ENCODE measurements at places on chromosomes 13 and 19.

DNA sequence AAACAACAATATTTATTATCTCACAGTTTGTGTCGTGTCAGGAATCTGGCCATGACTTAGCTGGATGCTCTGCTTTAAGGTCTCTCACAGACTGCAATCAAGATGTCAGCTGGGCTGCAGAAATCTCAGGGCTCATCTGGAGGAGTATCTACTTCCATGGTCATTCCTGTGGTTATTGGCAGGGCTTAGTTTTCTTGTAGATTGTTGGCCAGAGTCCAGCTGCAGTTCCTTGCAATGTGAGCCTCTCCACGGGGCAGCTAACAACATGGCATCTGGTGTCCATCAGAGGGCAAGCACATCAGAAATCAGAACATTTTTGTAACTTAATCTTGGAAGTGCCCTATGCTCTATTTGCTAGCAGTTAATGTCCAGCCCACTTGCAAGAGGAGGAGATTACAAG, 45.7 kb upstream of the TDRD3 start:
- DNase-seq, result no peak

DNA sequence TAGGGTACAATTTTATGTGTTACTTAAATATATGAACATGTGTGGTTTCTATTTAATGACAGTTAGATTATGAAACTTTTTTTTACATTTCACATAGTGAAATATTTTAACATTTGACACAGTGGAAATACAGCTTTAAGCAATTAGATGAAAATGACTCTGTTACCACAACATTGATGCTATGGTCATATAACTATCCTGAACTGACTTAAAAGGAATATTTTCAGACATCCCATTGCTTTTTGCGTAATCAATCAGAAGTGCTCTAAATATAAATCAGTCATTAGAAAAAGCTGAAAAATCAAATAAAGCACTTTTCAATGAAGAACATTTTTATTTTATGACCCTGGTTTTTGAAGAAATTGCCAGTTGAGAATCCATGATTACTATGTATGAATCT, 80.3 kb downstream of the UFM1 start:
- no peak for DNase-seq

DNA sequence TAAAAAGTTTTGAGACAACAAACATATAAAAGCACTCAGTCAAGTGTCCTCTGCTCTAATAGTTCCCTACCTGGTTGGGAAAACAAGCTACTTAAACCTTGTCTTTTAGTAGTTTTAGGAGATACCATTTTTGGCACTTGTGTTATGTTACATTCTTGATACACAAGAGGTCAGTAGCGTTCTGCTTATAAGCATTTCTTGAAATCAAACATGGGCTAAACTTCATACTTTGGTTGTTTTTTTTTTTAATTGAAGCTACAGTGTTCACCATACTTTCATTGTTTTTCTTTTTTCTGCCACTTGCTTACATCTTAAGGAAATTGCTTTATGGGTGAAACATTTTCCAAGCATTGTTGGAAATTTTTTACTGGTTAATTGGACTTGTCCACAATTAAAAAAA, 12.9 kb downstream of the NHLRC3 start:
- DNase-seq, result no peak

DNA sequence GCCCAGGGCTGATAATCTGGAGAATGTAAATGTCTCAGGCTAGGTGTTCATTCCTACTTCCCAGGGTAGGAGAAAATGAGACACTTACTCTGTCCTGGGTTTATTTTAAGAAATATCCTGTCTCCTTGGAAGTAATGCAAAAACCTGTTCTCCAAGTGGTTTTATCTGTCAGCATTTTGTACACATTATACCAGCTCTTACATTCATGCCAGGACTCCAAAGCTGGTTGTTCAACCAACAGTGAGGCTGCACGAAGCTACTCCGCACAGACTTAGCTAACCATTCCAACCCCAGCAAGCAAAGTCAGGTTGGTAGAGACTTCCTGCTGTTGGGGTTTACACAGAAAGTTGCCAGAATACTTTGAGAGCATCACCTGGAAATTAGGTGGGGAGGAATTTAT, 55.6 kb downstream of the SLC7A1 start:
- DNase-seq, result no peak

DNA sequence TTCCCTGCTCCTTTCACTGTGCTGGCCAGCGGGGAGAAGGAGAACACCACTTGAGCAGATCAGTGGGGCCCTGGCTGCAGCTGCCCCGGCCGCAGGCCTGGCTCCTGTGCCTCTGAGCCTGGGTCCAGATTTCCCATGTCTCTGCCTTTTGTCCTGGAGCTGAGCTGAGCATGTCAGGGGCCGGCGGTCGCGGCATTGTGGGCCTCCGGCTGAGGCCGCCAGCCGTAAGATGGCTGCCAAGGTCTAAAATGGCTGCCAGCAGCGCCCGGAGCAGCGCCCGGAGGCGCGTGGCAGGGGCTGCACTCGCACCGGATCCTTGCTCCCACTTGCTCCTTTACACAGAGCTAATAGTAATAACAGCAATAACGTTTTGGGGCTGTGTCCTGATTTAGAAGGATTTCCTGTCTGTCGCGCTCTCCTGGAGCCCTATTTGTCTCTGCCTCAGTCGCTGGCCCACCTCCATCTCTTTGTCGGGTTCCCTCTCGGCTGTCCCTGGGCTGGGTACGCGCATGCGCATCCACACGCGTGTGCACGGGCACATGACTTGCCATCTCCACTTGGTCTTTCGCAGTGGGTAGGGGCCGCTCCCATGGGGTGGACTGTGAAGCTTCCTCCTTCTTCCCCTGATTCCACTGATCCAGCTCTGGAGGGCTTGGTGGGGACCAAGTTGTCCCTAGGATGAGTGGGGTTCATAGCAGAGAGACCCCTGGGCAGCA, 32.1 kb downstream of the LYL1 start:
- no peak for DNase-seq

GRCh38 chr19:14703833-14704232, 14.0 kb downstream of the ZNF333 start:
- DNase-seq, result no peak

DNA sequence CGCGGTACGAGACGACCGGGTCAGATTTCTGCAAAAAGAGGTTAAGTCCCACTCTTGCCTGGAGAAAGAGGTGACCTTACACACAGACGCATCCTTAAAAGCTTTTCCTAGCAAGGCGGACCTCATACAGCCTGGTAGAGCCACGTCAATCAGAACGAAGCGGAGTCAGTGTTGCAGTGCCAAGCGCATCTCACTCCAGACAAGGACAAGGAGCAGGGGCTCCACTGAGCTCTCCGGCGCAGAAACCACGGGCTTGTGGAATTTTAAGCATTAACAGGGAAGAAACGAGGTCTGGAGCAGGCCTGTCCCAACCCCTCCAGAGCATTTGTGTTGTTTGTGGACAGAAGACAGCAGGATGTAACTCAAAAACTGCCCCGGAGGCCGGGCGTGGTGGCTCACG, 7.1 kb downstream of the EEF2 start:
- no peak for DNase-seq

GRCh38 chr13:46041419-46041839, 11.1 kb downstream of the ZC3H13 start:
- no peak for DNase-seq

GRCh38 chr19:400976-401865, 7.7 kb downstream of the C2CD4C start:
- DNase-seq, result no peak

GRCh38 chr19:412356-413355, 3.7 kb upstream of the C2CD4C start:
- no peak for DNase-seq

DNA sequence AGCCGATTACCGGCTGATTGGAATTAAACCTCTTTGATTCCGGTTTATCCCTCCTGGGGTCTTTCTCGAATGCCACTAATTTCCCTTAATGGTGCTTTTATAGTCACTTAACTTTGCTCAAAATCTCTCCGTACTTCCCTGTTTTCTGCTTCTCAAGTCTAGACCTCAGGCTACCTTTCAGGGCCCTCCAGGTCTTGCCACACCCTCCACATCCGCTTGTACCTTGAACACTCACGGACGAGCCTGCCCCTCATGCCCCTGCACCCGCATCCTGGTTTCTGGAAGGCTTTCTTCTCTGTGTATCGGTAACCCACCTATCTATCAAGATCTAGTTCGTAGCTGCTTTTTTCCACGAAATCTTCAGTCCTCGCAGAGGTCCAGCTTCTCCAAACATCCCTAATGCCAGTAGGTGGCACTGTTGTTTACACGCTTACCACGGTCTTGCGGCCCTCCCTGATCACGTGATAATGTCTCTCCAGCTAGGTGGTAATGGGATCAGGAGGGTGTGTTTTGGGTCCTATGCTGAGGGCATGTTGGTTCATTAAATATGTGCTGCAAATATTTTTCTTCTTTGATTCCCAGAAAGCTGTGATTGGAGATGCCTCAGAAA, 13.8 kb downstream of the ATP12A start:
- DNase-seq, result no peak

DNA sequence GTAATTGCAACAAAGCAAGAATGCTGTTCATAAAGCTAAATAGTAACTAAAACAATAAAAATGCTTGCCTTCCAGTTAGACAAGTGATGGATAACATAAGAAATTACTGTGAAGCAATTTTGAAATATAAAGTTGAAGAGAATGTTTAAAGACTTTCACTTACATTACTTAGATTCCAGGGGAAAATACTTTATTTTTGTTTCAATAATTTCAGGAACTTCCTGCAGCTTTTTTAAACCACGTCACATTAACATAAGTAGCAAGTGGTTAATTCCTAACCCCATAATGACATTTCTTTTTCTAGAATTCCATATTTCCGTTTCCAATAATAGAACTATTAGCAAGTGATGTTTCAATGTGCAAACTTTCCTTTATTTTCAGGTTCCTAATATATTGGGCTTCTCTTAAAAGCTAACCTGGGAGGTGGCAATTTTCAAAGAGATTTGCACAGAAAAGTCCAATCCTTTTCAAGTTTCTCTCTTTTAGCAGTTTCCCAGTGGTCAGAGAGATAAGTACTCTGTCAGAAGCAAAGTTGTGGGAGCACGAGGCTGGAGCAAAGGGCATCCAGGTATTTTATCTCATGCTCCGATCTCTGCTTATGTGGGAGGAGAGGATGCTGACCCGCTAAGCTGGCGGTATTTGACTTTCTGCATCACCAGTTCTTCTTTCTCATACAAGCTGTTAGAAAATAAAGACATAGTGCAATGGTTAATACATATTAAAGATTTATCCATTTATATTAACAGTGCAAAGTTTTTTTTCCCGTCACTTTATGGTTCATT, 1025.3 kb downstream of the EFNB2 start:
- DNase-seq, result no peak

- no peak for DNase-seq
Measured at GRCh38 chr13:45875951-45876350, 24.4 kb upstream of the SIAH3 start.

- no peak for DNase-seq
Measured at GRCh38 chr13:33218426-33218825, 67.1 kb downstream of the STARD13 start.

- DNase-seq, result no peak
Measured at GRCh38 chr19:31066385-31066784, 282.9 kb downstream of the TSHZ3 start.

- no peak for DNase-seq
Measured at GRCh38 chr13:73877399-73877798, 256.8 kb downstream of the KLF12 start.

DNA sequence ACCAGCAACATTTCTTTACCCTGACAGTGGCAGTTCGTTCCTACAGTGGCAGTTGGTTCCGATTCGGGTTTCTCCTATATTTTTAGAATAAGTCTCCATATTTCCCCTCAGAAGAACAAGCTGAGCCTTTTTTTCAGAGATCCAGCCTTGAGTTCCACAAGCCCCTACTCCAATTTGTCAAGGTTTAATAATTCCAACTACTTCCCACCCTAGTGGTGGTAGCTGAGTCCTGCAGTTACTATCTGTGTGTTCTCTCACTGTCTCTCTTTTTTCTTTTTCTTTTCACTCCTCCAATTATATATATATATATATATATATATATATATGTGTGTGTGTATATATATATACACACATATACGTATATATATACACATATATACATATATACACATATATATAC, 1347.3 kb downstream of the PCDH9 start:
- no peak for DNase-seq

- DNase-seq, result no peak
Measured at GRCh38 chr13:61383111-61383510, 32.5 kb downstream of the PCDH20 start.

- no peak for DNase-seq
Measured at GRCh38 chr13:26502826-26503225, 54.7 kb upstream of the WASF3 start.

DNA sequence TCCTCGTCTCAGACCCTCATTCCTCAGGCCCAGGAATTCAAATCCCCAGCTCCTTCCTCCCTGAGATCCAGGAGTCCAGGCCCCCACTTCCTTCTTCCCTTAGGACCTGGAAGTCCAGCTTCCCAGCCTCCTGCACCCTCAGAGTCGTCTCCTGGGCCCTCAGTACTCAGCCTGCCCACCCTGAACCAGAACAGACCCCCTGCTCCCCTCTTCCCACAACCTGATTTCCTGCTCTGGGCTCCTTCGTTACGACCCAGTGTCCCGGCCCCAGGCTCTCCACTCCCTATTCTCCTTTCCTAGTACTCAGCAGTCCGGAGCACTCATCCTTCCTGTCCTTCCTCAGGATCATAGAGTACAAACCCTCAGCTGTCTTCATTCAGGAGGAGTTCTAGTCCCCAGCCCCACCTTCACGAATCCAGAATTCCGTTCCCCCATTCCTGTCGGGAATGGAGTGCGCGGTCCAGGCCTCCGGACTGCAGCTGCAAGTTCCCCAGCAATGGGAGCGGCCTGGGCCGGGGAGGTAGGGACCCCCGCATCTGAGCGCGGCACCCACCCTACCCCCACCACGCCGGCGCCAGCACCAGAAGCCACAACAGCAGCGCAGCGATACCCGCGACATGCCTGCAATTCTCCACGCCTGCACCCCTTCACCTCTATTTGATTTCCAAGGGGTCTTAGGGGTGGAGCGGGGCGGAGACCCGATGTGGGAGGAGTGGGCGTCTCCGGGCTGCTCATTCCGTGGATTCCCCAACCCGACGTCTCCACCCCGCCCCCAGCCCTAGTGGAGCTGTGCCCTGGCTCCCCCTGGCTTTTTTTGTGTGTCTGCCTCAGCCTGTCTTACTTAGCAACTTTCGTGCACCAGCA, 12.7 kb downstream of the EGLN2 start:
- no peak for DNase-seq

- DNase-seq, result no peak
Measured at GRCh38 chr13:49877629-49878218, 58.4 kb downstream of the SPRYD7 start.

DNA sequence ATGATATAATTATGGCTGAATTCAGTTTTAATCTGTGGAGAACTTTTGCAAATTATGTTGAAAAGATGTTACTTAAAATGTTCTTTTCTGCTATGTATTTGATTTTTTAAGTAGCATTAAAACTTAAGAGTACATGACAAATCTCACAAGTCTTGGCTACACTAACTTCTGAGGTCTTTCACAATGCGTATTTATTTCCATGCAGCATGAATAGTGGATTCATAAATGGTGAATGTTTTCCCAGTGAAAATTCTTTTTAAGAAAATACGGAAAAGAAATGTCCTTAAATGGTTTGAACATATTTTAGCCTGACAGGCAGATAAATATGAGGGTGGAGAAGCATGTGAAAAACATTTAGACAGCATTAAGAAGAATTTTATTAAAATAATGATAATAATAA, 30.2 kb downstream of the GARRE1 start:
- no peak for DNase-seq

Data from NK-92 treated with Interleukin-12 subunit alpha and Interleukin-12 subunit beta, amount 100 ng/mL, for 24 hours (cell line).